Stimulated activated CD8-positive, alpha-beta memory T cell treated with anti-CD3 and anti-CD28 coated beads, Interleukin-4, amount 100 ng/mL, for 1 hour (primary cell): ENCODE measurements at places on chromosomes 3 and 15.

- no peak for DNase-seq
These were observed 333.0 kb downstream of the SHQ1 start for GRCh38 chr3:72515281-72515680.

- no peak for DNase-seq
These were observed 44.8 kb upstream of the MUC4 start for GRCh38 chr3:195856410-195857084.

- no peak for DNase-seq
These were observed 177.4 kb downstream of the MINAR1 start for GRCh38 chr15:79609506-79609905.

DNA sequence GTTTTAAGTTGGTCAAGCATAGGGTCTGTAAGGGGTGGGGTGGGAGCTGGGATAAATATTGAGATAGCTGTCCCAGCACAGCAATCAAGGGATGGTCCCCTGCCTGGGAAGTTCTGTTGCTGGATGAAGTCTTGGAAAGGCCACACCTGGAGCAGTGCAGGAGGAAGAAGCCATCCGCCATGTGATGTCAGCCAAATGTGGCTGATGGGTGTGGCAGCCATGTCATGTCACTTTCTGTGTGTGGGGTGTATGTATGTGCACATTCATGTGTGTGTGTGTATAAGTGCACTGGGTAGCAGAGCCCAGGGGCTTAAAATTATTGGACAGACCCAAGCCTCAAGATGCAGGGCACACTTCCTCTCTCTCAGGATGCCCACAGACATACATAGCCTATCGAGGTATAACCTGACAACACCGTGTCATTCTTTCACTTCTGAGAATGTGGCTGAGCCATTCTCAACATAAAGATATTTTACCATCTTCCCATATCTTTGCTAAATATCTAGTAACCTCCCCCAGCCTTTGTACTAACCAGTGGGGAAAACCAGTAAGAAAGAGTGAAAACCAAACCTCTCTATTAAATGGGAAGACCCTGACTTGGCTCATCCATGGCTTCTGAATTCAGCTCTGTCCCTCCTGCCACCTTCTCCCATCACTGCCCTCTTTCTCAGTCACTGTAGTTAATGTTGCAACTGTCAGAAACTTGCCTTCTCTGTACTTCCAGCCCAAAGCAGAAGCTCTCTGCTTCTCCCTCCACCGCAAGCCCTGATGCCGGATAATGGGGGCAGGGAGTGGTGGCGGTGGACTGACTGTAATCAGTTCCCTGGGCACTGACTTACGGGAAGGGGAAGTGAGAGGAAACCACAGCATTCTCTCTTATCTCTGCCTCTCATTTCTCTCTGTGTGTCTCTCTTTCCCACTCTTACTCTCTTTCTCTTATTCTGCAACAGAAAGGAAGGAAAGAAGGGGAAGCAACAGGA, 11.2 kb downstream of the TNFSF10 start:
- DNase-seq = peak; percentile 26

DNA sequence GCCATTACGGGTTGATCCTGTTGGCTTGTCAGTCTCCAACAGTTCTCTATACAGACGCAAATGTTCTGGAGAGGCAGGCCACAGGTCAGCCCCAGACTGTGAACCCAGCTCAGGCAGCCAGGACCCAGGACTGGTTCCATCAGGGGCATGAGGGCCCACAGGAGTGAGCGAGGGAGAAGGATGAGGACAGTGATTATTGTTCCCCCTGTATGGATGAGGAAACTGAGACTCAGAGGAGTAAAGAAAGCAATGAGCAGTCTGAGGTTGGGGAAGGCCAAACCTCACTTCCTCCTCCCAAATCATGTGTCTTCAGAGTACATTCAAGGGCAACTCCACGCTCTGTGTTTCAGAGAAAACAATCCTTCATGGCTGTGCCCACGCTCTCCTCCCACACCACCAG, 121.9 kb downstream of the RPLP1 start:
- DNase-seq = no peak

- DNase-seq = no peak
These were observed 6.4 kb upstream of the EXOG start for GRCh38 chr3:38489766-38490165.

DNA sequence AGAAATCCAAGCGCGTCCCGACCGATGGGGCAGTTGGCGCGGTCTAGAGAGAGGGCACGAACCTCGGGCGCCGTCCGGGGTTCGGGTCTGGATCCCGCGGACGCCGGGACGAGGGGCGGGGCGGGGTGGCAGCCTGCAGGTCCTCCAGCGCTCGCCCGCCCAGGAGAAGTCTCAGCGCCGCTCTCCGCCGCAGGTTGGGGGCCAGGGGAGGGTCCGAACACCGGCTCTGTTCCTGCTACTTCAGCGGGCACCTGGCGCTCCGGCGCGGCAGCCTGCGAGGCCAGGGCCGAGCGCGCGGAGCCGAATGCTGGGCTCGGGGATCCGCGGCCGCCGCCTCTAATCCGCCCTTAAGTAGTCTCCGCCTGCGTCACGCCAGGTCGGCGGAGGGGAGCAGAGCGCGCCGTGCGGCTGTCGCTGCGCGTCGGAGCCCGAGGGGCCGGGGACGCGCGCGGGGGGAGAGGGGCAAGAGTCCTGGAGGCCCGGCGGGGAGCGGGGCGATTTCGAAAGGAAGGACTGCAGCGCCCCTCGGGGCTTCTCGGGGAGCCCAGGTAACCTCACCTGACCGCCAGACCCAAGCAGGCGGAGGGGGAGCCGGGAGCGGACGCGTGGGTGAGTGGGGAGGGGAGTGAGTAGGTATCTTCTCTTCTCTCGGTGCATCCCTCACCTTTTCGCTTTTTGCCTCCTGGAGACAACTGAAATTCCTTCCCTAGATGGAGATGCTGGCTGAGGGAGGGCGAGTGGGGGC, at the start of gene GJD2:
Gene GJD2 (minus strand): TSS at position 325 of the 745 bp plus-strand sequence. CDS start 510 bp downstream, outside the sequence.
- no peak for DNase-seq

DNA sequence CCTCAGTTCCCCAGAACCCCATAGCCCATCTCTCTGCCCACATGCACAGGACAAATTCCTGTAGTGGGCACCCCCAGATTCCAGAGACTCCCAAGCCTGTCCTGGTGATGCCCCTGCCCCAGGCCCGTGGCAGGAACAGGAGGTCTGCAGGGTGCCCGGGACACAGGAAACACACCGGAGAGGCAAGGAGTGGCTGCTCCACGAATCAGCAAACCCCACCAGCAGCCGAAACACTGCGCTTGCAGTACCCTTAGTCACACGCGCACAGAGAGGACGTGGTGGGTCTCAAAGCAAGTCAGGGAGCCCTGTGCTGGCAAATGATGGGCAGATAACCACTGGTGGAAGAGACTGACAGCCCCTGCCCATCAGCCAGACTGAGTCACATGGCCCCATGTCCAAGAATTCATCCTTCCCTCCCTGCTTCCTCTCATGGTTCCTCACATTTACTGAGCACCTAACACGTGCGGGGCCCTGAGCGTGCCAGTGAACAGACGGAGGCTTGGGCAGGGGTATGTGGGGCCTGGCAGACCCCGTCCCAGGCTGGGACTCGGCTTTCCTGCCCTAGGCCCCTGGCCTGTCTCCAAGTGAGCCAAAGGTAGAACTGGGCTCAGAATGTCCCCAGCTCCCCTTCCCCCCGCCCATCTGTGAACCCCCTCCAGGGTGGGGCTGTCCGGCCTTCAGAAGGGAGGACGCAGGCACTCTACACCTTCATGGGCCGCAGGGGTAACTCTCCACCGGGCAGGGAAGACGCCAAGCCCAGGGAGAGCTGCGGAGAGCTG, 130.4 kb upstream of the IQSEC1 start:
- DNase-seq = no peak

DNA sequence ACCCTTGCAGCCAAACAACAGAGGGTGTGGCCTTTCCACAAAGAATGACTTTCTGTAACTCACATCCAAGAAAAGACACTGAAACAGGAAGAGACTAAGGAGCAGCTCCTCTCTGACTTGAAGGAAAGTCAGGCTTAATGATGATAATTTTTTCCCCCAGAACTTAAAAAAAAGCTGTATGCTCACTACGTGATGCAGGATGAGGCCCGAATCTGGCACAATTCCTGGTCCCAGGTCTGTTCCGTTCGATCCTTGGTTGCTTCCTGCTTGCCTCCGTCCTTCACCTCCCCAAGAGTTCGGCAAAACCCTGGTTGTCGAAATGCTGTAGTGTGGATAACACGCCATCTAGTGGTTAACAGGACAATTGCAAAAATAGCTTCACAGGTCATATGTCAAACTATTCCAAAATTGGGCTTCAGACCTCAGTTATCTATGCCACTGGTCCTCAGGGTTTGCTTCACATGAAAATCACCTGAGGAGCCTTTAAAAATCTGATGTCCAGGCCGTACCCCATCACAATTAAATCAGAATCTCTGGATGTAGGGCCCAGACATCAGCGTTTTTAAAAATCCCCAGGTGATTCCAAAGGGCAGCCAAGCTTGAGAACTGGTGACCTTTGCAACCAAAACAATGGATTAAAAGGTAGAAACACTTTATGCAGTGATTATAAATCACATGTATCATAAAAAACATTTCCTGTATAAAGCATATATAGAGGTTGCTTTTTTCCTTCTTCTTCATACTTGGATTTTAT, 28.1 kb upstream of the SYNM start:
- no peak for DNase-seq

- DNase-seq = no peak
These were observed 634.8 kb downstream of the MECOM start for GRCh38 chr3:169028716-169029115.

GRCh38 chr3:6994081-6994668, 133.3 kb downstream of the GRM7 start:
- DNase-seq = no peak

DNA sequence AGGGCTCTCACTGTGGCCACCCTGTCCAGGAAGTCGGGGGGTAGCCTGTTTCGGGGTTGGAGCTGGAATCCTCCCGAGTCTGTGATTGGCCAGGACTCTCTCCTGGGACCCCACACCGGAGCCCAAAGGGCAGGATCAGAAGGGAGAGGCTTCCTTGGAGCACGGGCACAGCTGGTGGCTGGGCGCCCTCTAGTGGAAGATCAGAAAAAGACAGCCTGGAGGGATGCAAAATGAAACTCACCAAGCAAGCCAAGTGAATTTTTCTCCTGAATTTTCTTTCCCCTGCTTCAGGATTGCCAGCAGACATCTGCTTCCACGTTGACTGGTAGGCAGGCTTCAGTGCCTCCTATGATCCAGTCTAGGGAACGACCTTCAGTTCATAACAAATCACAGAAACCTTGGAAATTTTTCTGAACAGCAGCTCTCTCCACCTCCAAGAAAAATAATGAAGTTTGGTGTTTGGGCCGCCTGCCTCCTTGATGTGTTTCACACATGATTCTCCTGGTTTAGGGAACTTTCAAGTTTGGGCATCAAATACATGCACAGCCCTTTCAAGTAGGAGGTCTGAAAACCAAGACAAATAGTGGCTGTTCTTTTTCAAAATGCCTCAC, 224.6 kb downstream of the VPS13C start:
- DNase-seq = peak; percentile 25

GRCh38 chr3:158696618-158697017, 24.2 kb upstream of the LXN start:
- no peak for DNase-seq

- no peak for DNase-seq
These were observed 11.2 kb downstream of the ACAN start for GRCh38 chr15:88814393-88814792.

GRCh38 chr15:57003418-57003817, 85.0 kb downstream of the TCF12 start:
- DNase-seq = no peak

GRCh38 chr15:88708655-88709054, 69.8 kb downstream of the ISG20 start:
- DNase-seq = no peak

GRCh38 chr15:72375501-72375845, 341 bp downstream of the HEXA start:
- no peak for DNase-seq

DNA sequence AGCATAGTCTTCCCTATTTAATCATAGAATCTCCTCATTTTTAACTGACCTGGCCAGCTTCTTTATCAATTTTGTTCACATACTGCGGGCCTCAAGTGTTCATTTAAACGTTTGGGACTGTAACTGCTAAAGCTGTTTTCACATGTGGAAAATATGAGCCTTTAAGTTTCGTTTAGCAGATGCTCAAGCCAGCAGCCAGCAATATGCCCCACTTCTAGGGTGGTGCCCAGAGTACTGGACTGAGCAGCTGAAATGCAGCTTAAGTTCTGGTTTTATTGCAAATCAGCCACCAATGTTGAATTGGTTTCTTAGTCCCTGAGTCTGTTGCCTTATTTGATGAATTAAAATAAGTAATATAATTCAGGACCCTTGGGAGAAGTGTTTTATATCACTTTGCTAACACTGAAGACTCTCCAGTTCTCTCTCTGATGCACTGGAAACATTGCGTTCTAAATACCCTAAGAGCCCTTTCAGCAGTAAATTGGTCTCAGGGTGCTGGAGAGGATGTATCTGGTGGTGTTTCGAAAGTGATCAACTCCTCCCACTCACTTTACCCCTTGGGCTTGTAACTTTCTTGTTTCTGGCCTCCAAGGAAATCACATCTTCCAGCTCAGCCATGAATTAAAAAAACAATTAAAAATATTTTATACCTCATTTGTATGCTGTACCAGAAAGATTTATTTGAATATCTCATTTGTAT, 61.7 kb downstream of the B3GALNT1 start:
- no peak for DNase-seq

DNA sequence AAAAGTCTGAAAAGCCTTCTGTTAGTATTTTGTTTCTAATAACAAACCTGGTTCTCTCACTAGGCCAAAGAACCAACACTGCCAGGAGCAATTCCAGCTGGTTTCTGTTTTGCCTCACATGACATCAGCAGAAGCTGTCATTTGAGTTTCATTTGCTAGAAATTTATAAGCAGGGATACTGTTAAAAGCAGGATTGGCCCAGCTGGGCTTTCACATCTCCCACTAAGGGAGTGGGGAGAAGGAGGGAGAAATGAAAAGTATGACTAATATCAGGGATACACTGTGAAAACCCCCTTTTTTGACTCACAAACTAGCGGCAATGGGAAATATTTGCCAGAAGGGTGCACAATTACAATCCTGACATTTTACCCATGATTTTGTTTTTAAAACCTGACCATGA, 5.3 kb downstream of the CCDC80 start:
- DNase-seq = no peak

GRCh38 chr3:102715030-102715697, 280.3 kb downstream of the ZPLD1 start:
- no peak for DNase-seq

DNA sequence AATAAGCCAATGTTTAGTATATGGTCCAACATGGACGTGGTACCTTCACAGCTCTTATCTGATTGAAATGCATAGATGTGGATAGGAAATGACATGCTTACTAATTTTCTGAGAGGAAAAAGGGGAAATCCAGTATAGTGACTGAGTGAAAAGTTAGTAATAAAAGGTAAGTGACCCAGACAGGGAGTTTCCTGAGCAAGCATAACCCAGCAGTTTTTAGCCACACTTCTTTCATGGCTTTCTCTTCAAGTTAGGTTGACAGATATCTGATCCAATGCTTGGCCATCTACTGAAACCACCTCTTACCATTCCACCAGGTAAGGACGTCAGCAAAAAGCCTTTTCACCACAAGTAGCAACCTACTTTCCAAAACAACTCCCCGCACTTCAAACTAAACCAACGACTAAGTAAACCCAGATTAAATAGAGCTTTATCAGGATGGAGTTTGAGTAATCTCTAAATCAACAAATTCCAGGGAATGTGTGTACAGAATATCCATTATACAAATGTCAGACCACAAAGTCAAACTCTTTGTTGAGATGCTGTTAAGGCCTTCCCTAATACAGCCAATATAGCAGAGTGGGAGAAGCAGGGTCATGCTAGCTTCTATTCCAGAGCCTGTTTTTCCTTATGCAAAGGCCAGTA, 329.7 kb downstream of the RORA start:
- DNase-seq = no peak
